Tibial nerve (tissue), 4 donors: ENCODE measurements at places on chromosomes 2 and 18. TPM values are rescaled to one million over a fixed set of nuclear protein-coding genes. Genes with fewer than 3 reads are reported as not detected.

Gene CNDP1
- not detected for total RNA-seq

DNA sequence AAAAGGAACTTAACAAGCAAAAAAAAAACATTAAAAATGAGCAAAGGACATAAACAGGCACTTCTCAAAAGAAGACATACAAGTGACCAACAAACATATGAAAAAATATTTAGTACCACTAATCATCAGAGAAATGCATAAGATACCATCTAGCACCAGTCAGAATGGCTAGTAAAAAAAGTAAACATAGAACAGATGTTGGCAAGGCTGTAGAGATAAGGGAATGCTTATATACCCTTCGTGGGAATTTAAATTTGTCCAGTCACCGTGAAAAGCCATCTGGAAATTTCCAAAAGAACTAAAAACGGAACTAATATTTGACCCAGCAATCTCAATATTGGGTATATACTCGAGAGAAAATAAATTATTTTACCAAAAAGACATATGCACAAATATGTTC is 1751.3 kb upstream of the LRRTM1 start:
- DNase-seq, result no peak

DNA sequence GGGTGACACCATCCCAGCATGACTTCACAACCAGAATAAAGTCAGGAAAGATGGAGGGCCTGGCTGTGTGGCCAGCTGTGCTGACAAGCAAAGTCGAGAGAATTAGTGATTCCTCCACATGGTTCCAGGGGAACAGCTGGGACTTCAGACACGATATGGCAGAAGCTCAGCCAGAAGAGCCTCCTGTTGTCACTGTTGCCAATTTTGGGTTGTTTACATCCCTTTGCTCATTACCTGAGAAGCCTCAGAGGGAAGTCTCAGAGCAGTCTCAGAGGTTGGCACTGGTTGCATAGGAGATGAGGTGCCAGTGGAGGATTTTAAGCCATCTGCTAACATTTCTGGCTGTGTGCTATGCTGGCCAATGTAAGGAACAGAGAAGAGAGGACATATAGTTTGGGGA is 16.0 kb downstream of the LINC00305 start:
- no peak for DNase-seq

Gene CD8A
- not detected for total RNA-seq

DNA sequence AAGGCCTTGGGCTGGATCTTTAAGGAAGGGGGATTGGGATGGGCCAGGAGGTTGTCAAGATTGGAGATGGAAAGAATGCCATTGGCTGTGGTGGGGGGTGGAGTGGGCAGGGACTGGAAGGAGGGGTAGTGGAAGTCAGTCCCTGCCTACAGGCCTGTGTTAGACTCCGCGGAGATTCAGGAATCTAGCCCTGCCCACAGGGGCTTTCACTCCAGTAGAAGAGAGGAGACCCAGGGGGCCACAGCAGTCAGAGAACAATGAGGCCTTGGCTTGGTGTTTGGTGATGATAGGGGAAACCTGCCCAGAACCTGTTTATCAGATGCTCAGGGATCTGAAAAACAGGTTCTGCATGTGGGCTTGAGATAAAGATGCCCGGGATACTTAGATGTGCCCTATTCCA is 6.1 kb downstream of the STEAP3 start:
- DNase-seq, result no peak

DNA sequence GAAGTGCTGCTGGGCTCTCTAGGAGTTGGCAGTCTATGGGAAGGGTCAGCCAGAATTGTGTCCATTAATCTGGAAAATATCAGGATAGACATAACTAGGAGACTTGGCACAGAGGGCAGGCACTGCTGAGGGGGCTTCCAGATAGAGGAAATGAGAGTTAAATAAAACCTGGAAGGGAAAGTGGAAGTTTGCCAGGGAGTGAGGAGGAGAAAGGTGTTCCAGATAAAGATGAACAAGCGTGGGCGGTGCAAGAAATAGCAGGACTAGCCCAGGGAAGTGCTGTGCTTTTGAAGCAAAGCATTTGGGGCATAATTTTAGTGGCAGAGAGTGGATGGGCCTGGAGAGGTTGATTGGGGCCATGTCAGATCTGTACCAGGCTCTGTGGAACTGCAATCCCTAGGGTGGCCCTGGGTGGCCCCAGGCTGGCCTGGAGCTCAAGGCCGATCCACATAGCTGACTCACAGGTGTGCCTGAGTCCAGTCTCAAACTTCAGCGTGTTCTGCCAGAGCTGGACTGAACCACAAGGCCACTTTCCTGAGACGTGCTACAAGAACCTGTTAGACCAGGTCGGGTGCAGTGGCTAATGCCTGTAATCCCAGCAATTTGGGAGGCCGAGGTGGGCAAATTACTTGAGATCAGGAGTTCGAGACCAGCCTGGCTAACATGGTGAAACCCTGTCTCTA is 26.9 kb downstream of the GALM start:
- no peak for DNase-seq

Gene YES1
- 64.2 TPM for total RNA-seq

DNA sequence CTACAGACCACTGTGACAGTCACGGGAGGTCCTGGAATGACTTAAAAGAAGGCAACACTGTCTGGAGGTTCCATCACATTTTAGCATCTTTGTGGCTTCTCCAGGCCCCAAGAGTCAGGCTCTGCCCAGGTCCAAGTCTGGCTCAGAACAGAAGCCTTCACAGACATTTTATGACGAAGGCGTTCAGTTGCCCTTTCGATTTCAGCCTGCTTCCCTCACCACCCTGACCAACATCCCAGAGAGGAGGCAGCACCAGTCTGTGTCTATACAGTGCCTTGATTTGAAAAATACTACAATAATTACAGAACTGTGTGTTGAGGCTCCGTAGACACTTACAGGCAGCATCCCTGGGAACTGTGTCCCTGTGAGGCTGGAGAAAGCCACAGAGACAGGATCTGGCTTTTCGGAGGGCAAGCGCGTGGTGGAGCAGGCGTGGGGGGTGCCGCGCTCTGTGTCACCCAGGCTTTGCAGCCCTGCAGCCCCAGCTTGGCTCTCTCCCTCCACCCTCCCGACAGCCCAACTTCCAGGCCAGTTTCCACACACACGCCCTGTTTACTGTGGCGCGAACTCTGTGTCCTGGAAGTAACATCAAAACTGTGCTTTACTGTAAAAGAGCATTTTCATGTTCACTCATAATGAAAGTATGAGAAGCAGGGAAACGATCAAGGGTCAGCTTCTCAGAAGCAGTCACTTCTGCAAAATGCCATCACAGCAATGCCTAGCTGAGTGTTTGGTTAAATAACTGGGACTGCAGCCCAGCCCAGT is 153.5 kb upstream of the ALKAL2 start:
- DNase-seq, result peak; percentile 27

Gene FTCDNL1
- 3.9 TPM for total RNA-seq

Gene RPIA
- total RNA-seq, result 12.2 TPM

Gene COL6A3
- total RNA-seq, result 465 TPM

Gene FAM237A
- total RNA-seq, result not detected

Gene FLACC1
- 0.98 TPM for total RNA-seq

DNA sequence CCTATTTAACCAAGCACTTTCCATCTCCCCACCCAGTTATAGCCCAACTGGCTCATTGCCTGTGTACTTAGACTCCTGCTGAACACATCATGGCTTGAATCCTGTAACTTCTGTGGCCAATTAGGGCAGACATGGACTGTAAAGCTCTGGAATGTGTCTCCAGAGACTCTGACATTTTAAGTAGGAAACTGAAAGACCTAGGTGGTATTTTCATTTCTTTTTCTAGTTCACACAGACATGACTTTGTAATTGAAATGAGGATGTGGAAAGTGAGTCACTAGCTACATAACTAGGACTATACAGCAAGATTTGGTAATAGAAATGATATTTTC is 12.2 kb downstream of the DOK1 start:
- no peak for DNase-seq

DNA sequence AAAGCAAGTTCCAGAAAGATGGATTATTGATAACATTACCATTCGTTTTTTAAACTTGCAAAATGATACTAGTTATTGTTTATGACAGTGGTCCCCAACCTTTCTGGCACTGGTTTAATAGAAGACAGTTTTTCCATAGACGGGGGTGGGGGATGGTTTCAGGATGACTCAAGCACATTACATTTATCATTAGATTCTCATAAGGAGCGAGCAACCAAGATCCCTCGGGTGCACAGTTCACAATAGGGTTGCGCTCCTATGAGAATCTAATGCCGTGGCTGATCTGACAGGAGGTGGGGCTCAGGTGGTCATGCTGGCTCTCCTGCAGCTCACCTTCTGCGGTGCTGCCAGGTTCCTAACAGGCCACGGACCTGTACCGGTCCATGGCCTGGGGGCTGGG is 86.2 kb downstream of the BCL2 start:
- no peak for DNase-seq

- DNase-seq, result no peak
Observed at GRCh38 chr2:25076749-25077148, 34.9 kb downstream of the EFR3B start.

GRCh38 chr2:160459538-160460332 is 33.9 kb downstream of the RBMS1 start:
- no peak for DNase-seq

Gene TMEM200C
- not detected for total RNA-seq

DNA sequence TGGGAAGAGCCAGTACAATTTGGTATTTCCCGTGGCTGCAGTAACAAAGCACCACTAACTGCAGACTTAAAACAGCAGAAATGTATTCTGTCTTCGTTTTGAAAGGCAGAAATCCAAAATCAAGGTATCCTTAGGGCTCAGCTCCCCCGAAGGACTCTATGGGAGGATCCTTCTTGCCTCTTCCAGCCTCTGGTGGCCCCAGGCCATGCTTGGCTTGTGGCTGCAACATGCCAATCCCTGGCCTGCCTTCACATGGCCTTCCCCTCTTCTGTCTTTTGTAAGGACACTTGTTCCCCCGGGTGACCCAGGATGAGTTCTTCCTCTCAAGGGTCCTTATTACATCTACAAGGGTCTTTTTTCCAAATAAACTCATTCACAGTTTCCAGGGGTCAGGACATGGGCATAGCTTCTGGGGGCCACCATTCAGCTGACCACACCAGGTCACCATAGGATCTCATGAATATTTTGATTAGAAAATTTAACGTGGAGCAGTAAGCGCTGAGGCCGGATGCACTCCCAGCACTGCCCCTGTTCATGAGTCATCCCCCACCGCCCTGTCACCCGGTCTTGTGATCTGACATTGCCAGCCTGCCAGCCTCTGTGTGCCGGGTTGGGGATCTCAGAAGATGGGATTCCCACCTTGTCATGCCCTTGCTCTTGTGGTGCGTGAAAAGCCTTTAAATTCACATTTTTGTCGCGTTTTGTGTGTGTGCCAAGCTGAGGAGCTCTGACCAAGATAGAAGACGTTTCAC is 61.2 kb upstream of the B3GNT7 start:
- no peak for DNase-seq

DNA sequence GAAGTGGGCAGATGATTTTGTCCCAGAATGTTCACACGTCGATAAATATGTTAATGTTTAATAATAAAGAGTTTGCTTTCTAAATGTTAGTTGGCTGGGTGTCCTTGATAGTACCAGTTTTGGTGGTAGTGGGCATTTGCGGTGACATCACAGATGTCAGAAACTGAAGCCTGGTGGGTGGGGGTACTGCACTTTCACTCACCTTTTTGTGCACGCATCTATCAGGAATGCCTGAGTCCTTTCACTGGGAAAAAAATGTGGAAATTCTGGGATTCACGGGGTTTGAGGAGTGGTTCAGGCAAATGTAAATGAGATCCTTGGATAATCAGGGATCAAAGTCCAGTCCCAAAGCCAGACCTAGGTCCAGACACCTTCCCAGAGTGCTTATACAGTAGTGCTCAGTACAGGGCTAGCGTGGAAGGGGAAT is 3.2 kb downstream of the EPAS1 start:
- no peak for DNase-seq
